ENCODE measurements at places on chromosomes 16 and 17.

DNA sequence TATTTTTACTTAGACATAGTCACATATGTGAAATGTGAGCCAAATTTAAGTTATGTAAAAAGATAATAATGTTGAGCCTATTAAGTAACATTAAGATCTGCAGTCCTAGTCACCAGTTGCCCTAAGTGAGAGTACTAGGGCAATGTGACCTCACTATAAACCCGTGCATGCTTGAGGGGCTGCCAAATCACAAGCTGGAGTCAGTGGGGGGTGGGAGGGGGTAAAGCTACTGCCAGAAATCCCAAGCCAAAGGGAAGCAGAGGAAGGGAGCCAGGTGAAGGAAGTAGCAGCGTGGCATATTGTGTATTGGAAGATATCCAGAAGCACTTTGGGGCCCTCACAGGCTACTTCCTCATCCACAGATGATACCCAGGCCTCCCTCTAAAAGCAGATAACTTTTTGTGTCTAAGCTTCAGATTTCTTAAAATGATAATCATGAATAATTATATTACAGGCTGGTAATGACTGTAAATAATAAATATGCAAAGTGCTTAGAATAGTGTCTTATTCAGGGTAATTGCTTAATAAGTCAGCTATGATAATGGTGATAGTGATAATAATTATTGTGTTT is 134.1 kb downstream of the CA10 start:
- DNase-seq: no peak

DNA sequence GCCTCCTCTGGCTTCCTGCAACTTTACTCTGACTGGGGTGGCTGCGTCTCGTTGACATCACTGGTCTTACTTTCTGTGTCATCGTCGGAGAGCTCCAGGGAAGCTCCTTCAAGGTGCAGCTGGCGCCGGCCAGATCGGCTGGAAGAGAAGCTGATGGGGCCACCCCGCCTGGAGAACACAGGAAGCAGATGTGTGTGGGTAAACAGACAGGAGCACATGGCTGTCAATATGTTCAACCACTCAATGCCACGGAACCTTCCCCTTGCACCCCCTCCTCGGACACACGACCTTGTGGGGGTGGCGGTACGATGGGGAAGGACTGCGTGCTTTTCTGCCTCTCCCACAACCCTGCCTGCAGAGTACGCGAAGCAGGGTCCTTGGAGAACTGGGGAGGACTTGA is 40.1 kb downstream of the NDEL1 start:
- DNase-seq: no peak

DNA sequence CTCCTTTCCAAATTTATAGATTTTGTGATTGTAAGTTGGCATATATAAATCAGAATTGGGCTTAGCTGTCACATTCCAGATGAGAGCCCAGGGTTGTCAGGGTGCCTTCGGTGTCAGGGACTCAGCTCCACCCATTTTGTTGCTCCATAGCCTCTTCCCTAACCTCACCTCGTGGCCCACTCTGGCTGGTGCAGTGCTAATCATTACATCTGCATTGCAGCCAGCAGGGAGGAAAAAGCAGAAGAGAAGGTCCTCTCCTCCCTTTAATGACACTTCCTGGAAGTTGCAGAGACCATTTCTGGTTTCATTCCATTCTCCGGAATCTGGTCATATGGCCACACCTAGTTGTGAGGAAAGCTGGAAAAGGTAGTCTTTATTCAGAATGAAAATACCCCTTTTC is 113.3 kb downstream of the CCT6B start:
- DNase-seq: no peak

DNA sequence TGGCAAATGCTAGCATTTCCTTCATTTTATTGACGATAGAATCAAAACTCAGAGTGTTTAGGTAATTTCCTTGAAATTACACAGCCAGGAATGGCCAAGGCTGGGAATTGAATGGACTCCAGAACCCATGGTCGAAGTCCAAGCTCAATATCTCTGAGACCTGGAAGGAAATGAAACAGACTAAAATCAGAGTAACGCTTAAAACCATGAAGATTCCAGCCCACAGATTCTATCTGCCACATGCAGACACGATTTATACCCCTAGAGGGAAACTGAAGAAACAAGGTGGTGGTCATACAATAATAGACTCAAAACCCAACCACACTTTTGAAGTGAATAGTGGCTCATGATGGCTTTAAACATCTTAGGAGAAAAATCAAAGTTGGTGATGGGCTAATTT is 95.6 kb downstream of the PRKCA start:
- no peak for DNase-seq

GRCh38 chr17:61065263-61065773 is 334.3 kb upstream of the TBX2 start:
- DNase-seq: peak; percentile 19

DNA sequence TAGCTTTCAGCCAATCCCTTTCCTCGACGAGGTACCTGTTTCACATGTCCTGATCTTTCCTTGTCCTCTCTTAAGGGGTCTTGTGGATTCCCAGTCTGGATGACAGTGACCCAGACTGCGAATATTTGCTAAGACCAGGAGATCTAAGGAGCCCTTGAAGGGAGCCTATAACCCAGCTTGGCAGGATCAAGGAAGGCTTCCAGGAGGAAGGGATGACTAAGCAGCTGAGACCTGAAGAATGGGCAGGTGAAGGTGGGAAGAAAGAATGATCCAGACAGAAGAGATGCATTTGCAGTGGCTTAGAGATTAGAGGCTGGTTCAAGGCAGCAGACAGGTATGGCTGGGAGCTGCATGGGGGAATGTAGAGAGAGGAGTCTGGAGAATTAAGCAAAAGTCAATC is 1.9 kb upstream of the PDK2 start:
- DNase-seq: no peak

DNA sequence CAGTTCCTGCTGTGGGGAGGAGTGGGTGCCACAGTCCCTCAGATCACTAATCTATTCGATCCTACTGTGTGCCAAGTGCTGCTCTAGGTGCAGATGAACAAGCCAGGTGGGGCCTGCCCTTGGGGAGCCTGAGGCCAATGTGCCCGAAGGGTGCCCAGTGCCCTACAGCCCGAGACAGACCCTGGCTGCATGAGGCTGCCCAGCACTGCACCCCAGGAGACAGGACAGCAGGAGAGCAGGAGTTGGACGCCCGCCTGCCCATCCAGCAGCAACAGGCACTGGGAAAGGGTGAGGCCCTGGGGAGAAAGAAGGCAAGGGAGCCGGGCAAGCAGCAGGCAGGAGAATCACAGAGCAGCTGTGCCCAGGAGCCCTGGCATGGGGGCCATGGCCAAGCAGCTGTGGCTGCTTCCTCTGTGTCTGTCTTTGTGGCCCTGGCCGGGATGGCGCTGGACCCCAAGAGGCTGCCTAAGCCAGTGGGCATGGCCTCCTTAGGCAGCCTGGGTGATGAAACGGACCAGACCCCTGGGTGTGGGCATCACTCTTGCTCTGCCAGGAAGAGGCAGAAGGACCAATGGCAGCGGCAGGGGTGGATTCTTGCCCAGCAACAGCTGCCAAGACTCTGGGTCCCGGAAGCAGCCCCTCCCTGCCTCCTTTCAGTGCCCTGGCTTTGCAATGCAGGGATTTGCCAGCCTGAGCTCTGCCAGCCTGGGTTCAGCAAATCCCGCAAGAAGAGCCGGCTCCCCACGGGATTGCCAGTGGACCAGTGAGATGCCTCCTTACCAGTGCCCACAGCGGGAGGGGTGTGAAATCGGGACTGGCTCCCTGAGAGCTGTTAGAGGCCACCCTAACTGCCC is 179.6 kb upstream of the TNRC6C start:
- no peak for DNase-seq

- no peak for DNase-seq
These were observed 2.4 kb downstream of the HSD17B1 start for GRCh38 chr17:42555122-42555622.

- DNase-seq: no peak
These were observed 11.2 kb upstream of the CORO6 start for GRCh38 chr17:29633886-29634285.

Data from HEK293T (cell line).